ENCODE measurements at places on chromosomes 4 and X.

- DNase-seq: no peak
Observed at GRCh38 chr4:85166318-85166717, 199.8 kb upstream of the WDFY3 start.

GRCh38 chr4:159193046-159193620, 90.3 kb downstream of the RAPGEF2 start:
- no peak for DNase-seq

GRCh38 chr4:38512840-38513239, 151.2 kb upstream of the KLF3 start:
- DNase-seq: no peak

DNA sequence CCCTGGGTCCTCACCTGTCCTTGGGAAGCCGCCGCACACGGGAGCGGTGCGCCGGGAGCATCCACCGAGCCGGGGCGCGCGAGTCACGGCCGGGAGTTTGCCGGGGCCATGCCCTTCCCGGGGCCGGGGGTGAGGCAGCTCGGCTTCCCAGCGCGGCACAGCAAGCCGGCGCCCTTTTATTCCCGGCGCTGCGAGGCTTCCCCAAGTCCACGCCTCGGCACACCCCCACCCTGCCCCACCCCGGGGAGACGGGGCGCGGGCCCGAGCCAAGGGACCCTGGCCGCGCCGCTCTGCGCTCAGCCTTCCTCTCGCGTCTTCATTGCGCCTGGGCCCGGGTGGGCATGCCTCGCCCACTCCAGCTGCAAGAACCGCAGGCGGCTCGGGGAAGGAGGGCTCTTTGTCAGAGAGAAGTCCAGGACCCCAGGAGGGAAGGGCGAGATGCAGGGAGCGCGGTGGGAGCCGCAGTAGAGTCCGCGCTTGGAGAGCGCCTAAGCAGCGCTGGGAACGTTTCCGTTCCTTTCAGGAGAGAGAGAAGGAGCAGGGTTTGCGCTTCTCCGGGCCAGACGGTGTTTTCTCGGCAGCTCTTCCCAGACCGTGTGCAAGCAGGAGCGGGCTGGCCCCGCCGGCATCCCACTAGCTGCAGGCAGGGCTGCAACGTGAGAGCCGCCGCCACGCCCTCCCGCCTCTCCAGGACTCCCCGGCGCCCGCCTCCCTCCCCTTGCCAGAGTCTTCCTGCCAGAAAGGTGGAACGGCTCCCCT, at the start of gene MXRA5:
MXRA5 (minus strand) TSS at position 152 of the 759 bp plus-strand sequence. CDS start 2,819 bp downstream, outside the sequence.
- DNase-seq: peak; percentile 57

GRCh38 chr4:113952452-113953029, 26.9 kb downstream of the ARSJ start:
- no peak for DNase-seq

Data from mesothelial cell of epicardium (in vitro differentiated cells).